Activated CD4-positive, alpha-beta T cell treated with anti-CD3 and anti-CD28 coated beads, Interleukin-2, Interleukin-6, amounts not matched to agents 100 ng/mL and 50 ng/mL, durations not matched to agents 16 hours and 8 hours (primary cell): ENCODE measurements at places on chromosomes 16 and 17.

- peak; percentile 89 for DNase-seq
Observed at GRCh38 chr17:65181237-65182061, 44.3 kb downstream of the RGS9 start.

- no peak for DNase-seq
Observed at GRCh38 chr17:80777274-80777673, 214.4 kb upstream of the CHMP6 start.

- no peak for DNase-seq
Observed at GRCh38 chr17:2780931-2781454, 15.2 kb upstream of the RAP1GAP2 start.

GRCh38 chr17:70374496-70374895 is 205.2 kb downstream of the KCNJ2 start:
- DNase-seq: no peak

GRCh38 chr16:89393738-89394406 is 96.5 kb downstream of the ANKRD11 start:
- no peak for DNase-seq

GRCh38 chr17:68570526-68570925 is 30.6 kb downstream of the FAM20A start:
- DNase-seq: no peak

DNA sequence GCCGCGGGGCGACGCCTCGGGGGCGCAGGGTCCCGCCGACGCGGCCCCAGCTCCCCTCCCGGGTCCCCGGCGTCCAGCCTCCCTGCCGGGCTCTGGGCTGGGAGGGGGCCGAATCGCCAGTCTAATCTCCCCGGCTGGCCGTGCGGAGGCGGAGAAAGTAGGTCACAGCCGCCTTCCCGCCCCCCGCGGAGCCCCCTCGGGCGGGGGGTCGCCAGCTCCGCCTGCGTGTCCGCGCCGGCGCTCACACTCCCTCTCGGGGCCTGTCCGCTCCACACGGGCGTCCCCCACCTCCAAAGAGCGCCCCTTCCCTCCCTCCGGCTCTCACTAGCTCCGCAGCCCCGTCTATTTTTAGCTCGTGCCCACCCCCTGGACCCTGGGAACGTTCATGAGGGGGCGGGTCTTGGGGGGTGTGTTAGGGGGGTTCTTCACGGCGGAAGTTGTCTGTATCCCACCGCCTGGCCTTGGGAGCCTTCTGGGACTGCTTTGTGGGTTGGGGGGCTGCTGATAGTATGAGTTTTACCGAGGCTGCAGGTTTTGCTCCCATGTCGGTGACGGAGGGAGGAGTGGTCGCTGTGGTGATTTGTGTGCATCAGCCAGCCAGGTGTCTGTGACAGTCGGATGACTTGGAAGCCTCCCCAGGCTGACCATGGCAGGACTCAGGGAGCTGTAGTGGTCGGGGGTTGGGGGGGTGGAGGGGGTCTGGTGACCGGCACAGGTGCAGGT is 1.1 kb downstream of the ATP1B2 start:
- DNase-seq: no peak

DNA sequence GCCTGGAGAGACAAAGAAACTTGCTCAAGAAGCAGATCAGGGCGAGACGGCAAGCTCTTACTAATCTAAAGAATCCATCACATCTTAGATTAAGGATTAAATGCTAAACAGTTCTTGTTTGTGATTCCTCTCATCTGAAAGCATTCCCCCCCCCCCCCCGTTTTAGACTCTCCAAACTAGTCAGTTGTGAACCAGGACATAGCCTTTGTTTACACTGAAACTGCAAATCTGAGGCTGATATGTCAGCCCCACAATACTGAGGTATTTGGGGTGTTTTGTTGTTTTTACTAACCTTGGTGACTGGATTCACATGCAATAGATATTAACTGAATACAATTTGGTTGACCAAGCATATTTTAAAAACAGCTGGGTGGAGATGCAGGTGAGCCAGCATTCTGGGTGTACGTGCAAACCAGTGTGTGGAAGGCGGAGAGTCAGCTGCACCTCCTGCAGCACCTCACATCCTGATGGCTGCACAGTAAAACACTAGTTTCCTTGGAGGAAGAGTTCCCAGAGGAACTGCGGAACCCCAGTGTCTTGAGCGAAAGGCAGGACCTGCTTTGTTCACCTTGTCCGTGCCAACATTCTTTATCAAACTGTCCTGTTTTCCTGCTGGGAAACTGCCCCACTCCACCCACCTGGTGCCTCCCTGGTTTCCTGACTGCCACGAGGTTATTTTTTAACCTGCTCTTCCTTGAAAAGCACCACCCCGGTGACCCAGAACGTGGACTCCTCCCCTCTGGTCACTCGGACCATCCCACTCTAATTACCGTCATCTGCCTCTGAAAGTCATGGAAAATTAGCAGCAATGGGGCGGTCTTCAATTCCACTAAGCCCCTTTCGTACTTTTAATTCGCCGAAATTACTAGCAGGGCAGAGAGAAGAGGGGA is 1.2 kb upstream of the YPEL2 start:
- peak; percentile 28 for DNase-seq

- DNase-seq: no peak
Observed at GRCh38 chr16:58011652-58012051, 10.4 kb downstream of the USB1 start.

DNA sequence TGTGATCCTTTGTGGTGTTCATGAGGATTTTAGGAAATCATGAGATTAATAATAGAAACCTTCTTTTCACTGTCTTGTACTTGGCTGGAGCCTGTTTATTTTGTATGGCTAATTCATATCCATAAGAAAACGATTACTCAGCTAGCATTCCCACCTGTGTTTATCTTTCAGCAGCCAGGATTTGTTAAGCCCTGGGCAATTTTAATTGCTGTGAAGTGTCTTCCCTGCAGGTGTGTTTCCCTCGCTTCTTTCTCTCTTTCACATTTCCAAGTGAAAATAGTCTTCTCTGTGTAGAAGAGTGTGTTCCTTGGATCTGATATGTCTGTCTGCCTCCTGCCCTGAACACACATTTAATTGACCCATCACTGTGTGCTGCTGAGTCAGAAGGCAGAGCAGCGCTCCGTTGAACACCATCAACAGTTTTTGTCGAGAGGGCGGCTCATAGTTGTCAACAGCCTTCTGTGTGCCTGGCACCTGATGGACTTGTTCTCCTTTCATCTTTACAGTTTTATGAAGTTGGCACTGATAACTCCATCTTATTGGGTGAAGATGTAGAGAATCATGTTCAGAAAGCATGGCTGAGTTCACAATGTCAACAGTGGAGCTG is 83.2 kb downstream of the SPECC1 start:
- no peak for DNase-seq

DNA sequence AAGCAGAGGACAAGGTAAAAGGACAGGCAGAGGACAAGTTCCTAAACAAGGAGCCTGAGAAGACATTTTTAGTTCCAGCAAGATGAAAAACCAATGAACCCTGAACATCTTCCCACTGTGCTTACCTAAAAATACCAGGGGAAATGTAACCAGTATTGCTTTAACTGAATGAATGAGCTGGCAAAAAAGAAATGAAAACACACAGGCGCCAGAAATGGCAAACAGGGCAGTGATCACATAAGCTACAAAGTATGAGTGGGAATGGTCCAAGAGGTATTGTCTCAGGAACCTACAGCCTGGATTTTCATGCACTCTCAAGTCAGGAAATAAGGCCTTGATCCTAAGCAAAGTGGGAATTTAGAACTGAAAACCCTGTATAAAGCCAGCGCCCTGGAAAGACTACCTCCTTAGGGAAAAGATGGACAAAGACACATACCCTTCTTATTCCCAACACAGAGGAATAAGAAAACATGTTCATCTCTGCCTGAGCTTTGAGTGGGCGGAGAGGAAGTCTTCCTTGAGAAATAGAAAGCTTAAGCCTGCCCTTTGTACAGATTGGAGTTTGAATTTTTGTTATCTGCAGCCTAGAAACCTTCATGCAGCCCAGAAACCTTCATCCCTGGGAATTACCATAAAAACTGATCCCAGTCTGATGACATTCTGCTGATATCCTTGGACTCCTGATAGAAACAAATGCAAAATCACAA is 2.1 kb downstream of the CMTM2 start:
- DNase-seq: no peak

- peak; percentile 67 for DNase-seq
Observed at GRCh38 chr16:28218109-28218508, 6.3 kb upstream of the XPO6 start.

GRCh38 chr16:10992797-10993196 is 48.4 kb downstream of the CLEC16A start:
- DNase-seq: peak; percentile 73

GRCh38 chr16:89761304-89761922 is 40.1 kb downstream of the ZNF276 start:
- no peak for DNase-seq

GRCh38 chr17:55344514-55344997 is 77.1 kb downstream of the MMD start:
- DNase-seq: peak; percentile 86

DNA sequence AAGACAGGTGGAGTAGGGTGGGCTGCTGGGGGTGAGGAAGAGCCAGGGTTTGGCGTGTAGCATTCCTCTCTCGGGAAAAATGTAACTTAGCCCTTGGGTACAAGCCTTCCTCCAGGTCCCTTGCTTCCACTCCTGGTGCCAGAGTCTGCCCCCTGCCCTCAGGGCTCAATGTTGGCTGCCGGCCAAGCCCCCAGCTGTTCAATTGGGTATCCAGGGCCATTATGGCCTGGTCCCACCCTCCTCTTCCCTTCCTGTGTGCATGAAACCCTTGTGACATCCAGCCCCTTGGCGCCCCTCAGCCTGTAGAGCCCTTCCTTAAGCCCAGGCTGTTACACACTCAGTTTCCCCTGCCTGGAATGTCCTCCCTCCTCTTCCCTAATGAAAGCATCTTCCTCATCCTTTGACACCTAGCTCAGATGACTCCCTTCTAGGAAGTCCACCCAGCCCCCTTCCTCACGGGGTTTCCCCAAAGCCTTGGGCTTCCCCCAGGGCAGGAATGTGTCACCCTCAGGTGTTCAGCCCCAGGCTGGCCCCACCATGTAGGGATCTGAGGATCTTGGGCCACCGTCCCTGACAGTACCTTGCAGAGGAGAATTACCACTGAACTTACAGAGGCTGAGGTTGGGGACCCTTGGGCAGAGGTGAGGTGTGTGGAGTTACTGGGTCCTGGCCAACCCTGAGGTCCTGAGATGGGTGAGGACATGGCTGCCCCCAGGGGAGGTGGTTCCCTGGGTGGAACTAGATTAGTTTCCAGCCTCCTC is 30.0 kb downstream of the B9D1 start:
- peak; percentile 30 for DNase-seq

GRCh38 chr17:32873114-32873513 is 3.8 kb downstream of the MYO1D start:
- DNase-seq: no peak

GRCh38 chr17:53949473-53950090 is 126.9 kb downstream of the KIF2B start:
- DNase-seq: no peak

DNA sequence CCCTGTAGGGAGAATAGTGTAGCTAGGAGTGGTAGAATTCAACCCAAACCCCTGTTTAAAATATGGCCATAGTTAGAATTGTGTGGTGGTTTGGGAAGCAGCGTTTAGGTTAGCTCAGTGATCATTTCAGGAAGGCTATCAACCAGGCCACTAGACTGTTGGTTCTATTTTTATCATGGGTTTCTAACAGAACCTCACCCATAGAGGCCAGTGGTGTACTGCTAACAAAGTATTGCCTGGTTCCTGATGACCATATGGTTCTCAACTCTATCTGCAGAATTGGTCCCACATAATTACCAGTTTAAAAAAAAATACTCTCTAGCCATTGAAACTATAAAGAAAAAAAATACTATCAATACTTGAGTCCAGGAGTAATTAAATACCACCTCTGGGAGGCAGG is 70.5 kb upstream of the RASL10B start:
- DNase-seq: no peak

GRCh38 chr16:67563708-67564468 is 1.6 kb downstream of the CTCF start:
- DNase-seq: peak; percentile 57

DNA sequence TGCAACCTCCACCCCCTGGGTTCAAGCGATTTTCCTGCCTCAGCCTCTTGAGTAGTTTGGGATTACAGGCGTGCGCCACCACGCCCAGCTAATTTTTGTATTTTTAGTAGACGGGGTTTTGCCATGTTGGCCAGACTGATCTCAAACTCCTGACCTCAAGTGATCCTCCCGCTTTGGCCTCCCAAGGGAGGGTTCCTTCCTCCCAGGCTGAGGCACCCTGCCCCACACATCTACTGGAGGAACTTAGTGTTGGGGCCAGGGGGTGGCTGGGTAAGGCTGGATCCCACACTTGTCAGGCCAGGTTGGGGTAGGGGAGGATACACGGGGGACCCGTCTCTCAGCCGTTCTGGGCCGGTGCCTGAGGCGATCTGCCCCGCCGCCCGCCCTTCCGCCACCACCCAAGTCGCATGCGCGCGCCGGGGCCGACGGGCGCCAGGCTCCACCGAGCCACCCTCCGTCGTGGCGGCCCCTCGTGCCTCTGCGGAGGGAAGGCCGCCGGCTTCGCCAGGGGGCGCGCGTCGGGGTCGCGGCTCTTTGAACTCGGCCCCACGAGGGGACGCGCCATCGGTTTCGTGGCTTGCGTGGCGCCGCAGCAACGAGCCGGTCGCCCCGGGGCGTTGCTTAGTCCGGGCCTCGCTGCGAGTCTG is 15.9 kb downstream of the GRB7 start:
- DNase-seq: peak; percentile 63

GRCh38 chr17:18314059-18314730 is 599 bp downstream of the TOP3A start:
- no peak for DNase-seq

GRCh38 chr16:695355-696089 is 5.3 kb upstream of the WDR24 start:
- DNase-seq: peak; percentile 78
